Right hindlimb (tissue), 1 donor: ENCODE measurements at places on chromosomes 16 and 17.

DNA sequence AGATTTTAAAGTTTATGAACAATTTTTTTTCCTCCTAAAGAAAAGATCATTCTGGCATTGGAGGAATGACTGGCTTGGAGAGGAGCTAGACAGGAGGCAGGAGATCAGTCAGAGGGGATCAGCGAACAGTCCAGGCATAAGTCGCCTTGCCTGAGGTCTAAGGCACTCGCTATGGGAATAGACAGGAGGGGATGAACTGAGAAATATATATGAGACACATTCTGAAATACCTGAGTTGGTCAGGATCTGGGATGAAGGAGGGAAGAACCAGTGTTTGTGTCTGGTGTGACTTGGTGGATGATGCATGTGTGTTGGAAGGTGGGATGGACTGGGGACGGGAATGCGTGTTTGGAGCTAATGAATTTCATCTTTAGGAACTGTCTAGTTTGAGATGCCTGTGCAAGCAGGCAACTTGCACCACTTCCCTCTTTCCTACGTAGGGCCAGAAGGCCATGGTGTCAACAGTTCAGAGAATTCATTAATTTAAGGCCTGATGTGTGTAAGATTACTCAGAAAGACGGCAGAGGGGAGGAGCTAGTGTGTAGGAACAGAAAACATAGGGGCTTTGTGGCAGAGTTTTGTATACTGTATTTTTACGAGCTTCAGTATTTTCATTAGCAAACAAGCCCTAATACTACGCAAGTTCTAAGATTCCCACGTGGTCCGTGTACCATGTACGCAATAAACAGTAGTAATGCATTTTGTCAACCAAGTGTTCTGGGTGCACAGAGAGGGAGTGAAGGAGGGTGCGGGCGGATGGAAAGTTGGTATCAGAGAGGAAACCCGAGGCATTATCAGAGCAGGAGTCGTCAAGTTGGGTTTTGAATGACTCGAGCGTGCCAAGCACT, 825 bp downstream of the HEATR6 start:
- no peak for DNase-seq

DNA sequence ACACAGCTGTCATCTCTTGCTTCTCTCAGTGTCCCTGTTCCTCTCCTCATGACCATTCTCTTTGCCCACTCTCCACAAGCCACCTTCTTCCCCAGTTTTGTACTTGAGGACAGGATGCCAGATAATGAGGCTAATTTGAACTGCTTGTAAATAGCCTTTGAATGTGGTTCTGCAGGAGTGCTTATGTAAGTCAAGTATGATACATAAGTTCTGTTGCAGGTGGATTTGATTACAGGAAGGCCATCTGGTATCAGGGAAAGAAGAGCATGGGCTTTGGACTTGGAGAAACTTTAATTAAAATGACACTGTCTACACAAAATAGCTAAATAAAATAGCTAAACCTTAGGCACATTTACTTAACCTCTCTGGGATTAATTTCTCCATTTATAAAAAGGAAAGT, 120.2 kb upstream of the HLF start:
- DNase-seq: no peak

DNA sequence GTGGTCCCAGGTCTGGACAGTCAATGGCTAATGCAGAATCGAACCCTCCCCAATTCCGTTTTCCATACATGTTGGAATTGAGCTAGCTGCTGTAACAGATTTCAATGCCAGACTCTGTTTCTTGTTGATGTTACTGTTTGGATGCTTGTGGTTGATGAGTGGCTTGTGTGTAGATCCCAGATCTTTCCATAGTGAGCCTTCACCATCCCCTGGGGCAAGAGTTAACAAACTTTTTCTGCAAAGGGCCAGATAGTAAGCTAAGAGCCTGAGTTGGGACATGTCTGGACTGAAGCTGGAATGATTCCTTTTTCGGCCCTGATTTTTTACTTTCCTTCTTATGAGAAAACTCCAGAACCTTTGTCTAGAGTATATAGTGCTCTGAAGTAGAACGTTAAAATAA, 296.3 kb downstream of the CPPED1 start:
- DNase-seq: no peak

GRCh38 chr17:78307887-78308638, 51.8 kb downstream of the SOCS3 start:
- no peak for DNase-seq

DNA sequence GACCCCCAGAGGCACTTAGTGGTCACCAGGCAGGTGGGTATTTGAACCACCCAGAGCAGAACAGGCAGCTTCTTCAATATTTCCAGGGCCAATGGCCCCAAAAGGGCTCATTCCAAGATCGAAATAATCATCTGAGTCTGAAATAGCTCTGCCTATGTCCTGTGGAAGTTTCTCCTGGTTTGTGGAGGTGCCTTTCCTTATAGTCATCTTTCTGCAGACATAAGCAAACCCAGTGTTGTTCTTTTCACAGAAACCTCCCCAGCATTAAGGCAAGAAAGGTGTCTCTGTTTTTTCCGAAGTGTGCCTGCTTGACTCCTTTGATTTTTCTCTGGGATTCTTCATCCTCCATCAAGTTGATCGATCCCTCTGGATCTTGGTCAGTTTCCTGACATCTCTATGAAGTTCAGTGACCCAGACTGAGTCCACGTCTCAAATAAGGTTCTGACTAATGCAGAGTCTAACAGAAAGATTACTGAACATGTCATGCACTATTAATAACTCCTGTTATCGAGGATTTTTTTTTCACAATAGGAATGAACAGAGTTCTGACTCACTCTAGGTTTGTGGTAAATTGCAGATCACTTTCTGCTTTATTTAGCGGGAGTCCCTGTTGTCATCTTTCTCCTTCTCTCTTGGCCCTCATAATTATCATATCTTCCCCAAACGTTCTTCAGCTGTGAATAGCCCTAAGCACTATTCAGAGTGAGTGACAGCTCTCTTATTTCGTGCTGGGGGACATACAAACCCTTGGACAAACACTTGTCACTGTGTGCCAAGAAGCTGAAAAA, 1.5 kb downstream of the LRRC3C start:
- DNase-seq: no peak

- DNase-seq: peak; percentile 12
These were observed 19.5 kb downstream of the CBX4 start for GRCh38 chr17:79819534-79820276.

DNA sequence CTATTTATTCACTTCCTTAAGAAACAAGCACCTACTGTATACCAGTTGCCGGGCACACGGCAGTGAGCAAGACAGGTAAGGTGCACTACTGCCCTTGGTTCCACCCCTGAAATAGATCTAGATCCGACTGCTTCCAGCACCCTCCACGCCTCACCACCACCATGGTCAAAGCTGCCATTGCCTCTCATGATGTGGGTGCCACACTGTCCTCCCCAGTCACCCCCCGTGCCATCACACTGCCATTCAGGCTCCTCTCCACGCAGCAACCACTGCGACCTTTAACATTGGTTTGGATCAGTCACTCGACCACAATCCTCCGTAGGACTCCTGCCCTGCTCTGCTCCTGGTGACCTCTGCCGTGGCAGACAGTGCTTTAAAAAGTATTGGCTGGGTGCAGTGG, 226.8 kb downstream of the CPPED1 start:
- DNase-seq: no peak

DNA sequence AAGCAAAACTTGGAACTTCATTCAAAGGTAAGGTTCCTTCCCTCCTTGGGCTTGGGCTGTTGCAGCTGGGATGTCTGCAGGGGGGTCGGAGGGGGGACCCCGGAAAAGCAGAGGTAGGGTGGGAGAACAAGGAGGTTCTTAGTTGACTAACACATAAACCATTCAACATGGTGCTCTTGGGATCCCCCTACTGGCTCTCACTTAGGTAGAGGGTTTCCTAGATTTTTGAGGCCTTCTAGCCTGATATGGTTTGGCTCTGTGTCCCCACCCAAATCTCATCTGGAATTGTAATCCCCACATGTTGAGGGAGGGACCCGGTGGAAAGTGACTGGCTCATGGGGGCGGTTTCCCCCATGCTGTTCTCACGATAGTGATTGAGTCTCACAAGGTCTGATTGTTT, 93.9 kb downstream of the RGS9 start:
- DNase-seq: no peak

GRCh38 chr17:67841992-67842391, 16.7 kb downstream of the BPTF start:
- DNase-seq: no peak

DNA sequence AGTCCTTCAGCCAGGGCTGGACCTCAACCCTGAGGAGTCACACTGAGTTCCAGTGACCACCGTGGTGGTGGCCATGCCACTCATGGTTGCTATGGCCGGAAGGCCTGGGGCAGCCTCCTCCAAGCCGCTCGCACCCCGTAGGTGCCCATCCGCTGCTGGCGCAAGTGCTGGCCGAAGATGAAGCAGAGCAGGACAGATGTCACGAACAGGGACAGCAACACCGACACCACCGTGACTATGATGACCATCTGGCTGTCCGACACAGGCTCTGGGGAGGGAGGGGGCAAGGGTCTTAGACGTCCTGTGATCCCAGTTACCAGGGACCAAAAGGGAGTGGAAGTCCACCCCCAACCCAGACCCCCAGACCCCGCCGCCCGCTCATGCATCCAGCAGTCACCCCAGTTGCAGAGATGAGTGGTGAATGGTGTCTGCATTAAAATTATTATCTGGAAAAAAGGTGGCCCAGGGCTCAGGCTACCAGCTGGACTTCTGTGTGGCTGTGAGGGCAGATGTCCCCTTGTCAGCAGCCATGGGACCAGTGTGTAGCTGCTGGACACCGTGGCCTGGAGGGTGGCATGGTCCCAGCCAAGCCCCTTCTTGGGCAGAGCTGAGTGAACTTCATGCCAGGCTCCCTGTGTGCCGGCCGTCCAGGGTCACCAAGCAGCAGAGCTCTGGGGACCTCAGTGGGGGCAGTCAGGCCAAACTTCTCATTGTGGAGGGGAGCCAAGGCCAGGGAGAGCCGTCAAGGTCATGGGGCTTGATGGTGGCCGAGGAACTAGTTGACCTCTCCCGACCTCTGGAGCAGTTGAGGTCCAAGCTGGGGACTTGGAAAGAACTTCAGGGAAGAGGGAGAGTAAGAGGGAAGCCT, 4.7 kb downstream of the PRR29 start:
- DNase-seq: no peak

- no peak for DNase-seq
These were observed 11.0 kb downstream of the KDM8 start for GRCh38 chr16:27214084-27214961.

- no peak for DNase-seq
These were observed 274.6 kb upstream of the HSBP1 start for GRCh38 chr16:83533193-83533592.

DNA sequence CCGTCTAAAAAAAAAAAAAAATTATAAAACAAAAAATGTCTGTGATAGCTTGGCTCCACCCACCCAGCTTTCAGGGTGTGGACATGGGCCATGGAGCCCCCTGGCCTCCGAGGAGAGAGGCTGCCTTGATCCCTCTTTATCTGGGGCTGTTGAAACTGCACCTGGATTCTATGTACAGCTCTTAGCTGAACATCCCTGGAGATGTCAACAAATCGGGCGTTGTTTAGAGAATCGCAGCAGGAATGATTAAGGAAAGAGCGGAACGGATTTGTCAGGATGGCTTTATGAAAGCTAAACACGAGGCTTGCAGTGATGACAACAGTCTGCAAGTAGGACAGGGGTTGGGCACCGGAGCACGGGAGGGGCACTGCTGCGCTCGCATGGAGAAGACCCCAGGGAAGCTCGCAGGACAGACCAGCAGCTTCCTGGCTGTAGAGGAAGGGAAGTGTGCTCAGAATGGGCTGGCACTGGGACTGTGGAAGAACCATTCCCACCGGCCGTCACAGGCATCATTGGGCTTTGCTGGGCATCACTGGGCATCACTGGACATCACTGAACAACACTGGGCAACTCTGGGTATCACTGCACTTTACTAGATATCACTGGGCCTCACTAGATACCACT, 195.8 kb upstream of the FOXF1 start:
- no peak for DNase-seq

DNA sequence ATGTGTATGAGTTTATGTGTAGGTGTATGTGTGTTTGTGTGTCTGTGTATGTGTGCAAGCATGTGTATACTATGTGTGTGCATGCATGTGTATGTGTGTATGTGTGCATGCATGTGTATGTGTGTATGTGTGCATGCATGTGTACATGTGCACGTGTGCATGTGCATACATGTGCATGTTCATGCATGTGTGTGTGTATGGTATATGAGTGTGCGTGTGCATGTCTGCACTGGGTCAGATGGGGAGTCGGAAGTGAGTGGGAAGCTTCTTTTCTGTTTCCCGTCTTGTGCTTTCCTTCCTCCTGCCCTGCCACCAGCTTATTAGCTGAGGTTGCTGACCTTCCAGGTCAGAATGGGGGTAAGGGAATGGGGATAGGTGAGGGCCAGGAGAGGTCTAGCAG, 174.7 kb downstream of the MAP2K4 start:
- no peak for DNase-seq

GRCh38 chr17:77125432-77125901, 15.3 kb upstream of the SEC14L1 start:
- no peak for DNase-seq

DNA sequence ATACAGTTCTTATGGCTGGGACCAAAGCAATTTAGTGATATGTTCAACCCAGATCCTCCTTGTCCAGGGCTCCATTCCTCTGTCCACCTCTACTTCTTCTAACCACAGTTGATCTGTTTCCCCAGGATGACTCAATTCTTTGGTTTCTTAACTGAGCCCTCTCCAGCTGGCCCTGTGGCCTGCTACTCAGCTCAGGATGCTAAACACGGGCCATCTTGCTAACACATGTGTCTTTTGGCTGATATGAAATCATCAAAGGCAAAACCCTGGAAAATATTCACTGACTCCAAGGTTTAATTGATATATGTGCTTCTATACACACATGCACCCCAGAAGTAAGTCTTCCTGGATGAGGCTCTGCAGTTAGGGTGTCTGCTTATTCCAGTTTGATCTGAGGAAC, 43.8 kb downstream of the SHISA6 start:
- DNase-seq: no peak

DNA sequence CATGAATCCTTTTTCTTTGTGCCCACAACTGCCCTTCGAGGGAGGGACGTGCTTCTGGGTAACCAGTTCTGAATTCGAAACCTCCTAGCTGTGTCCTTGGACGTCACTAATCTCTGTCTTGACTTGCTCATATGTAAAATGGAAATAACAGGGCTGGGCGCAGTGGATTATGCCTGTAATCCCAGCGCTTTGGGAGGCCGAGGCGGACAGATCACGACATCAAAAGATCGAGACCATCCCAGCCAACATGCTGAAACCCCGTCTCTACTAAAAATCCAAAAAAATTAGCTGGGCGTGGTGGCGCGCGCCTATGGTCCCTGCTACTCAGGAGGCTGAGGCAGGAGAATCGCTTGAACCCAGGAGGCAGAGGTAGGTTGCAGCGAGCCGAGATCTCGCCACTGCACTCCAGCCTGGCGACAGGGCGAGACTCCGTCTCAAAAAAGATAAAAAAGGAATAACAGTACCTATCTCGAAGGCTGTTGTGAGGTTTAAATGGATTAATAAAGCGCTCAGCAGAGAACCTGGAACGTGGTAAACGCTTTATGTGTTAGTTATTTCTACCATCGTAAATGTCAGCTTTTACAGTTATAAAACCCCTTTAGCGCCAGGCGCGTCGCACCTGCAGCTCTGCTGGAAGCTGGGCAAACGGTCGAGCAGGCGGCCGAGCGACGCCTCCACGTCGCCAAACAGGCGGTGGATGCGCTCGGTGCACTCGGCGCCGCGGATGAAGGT, 641 bp downstream of the COG8 start:
- no peak for DNase-seq
